Stimulated activated CD4-positive, alpha-beta T cell treated with anti-CD3 and anti-CD28 coated beads, Interleukin-15, amount 100 ng/mL, for 48 hours (primary cell): ENCODE measurements at places on chromosomes 11 and 22.

- DNase-seq: no peak
Observed at GRCh38 chr11:96524475-96524874, 134.7 kb downstream of the JRKL start.

DNA sequence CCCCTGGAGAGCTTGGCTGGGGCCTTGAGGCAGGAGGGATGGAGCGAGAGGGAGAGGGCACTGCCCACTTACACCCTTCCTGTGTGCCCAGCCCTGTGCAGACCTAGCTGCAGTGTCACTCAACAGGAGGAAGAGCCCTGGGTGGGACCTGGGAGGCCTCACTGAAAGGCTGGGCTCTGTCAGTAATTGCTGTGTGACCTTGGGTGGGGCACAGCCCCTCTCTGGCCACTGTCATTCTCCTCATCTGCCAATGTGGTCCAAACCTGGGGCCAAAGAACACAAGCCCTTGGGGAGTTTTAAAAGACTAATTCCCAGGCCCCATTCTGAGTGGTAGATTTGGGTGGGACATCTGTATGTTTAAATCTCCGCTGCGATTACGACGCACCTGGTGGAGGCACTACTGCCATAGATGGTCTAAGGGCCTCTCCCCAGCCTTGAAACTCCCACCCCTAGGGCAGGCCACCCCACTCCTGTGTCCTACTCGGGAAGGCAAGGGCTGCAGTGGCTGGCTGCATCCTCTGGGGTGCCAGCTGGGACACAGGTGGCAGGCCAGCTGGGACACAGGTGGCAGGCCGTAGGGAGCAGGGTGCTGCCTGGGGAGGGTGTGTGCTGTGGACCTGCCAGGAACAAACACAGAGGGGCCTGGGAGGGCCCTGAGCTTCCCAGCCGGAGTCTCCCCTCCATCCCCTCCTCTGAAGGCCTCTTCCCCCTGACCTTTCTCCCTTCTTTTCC is 12.3 kb upstream of the SOX10 start:
- no peak for DNase-seq

DNA sequence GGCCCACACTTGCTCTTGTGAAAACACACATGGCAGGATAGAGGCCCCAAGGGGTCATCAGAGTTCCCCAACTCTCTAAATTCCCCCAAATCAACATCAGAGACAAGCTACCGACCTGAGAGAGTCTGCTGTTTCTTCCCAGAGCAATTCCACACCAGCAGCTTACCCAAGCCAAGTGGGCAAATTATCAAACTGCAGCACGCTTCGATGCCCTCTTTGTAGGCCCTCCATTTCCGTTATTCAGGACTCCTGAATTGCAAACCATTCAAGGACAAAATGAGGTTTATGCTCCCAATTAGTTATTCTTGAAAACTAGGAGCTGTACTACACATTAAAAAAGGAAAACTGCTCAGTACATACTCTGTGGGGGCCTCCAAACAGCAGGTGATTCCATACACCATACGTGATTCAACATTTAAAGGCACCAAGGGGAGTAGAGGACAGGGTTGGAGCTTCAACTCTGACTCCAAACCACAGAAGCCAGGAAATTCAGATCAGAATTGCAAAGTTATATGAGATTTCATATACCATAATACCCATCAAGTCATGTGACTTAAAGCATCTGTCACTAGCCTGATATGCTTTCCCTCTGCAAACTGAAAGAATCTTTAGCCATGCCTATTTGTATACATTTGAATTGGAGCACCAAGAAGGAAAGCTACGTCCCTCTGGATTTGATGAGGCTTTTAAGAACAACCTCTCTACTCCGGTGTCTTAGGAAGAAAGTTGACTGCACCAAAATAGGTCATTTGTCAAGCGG is 234.8 kb downstream of the CADM1 start:
- DNase-seq: no peak

DNA sequence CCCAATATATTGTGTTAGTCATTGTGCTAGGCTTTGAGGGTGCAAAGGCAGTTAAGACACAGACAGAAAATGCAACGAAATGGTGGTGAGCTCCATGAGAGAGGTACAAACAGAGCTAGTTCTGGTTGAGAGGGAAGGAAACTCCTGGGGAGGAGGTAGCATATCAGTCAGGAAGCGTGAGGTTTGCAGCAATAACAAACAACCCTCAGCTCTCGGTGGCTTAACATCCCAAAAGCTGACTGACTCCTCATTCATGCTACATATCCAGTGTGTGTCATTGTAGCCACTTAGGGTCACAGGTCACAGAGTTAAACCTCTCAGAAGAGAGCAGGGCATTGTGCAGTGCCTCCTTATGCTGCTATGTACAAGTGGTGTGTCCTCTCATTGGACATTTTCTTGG is 1.7 kb upstream of the ST14 start:
- no peak for DNase-seq

DNA sequence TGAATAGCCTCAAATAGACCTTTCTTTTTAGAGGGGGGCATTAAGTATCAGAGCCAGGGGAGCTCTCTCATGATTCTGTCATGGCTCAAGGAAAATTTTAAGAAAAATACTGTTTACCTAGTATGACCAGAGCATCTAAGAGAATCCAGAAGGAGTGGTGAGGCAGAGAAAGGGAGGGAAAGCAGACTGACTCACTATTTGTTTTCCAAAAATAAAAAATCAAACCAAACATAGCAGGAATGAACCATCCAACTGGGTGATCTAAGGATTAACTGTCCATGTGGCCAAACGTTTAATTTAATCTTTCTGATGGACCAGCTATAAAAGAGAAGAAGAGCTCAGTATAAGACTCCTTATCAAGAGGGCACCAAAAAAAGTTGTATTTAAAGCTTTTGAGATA is 70.8 kb downstream of the GAB2 start:
- no peak for DNase-seq

- DNase-seq: no peak
Observed at GRCh38 chr11:108939135-108939534, 274.3 kb downstream of the DDX10 start.

GRCh38 chr22:44901301-44901700 is 108.5 kb downstream of the PHF21B start:
- no peak for DNase-seq

- no peak for DNase-seq
Observed at GRCh38 chr22:45997077-45997776, 20.3 kb upstream of the WNT7B start.

- no peak for DNase-seq
Observed at GRCh38 chr22:46596032-46596441, 24.1 kb upstream of the GRAMD4 start.

DNA sequence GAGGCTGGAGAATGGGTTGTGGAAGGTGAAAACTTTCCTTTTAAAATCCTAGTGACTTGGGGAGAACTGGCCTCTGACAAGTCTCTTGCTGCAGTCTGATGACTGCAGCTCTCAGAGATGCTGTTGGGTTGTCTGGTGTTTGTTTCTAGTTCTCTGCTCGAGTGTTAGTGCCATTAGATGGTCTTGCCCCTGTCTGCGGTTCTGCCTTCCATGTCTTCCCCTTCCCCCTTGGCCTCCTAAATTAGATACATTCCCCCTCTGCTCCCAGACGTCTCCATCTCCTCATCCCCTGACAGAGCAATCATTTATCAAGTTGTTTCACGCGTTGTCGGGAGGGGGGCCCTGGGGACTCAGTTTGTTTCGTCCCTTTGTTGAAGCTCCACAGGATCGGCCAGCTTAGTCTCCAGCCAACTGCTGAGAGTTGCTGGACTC is 67.7 kb downstream of the CECR2 start:
- DNase-seq: no peak

GRCh38 chr11:75925785-75926164 is 110.8 kb downstream of the UVRAG start:
- DNase-seq: no peak

DNA sequence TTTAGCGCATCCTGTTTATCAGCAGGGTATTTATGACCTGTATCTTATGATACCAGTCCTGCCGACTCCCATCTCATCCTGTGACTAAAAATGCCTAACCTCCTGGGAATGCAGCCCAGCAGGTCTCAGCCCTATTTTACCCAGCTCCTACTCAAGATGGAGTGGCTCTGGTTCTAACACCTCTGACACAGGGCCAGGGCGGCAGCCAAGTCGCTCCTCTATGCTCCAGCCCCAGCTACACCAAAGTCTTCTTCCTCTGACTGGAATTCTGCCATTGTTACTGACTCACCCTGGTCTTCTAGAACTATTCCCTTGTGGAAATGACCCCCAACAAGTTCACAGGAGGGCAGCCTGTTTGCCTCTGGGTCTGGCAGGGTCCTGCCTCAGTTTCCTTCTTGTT is 7.9 kb upstream of the C1QTNF6 start:
- no peak for DNase-seq

- no peak for DNase-seq
Observed at GRCh38 chr22:36037102-36037758, 8.6 kb upstream of the RBFOX2 start.

DNA sequence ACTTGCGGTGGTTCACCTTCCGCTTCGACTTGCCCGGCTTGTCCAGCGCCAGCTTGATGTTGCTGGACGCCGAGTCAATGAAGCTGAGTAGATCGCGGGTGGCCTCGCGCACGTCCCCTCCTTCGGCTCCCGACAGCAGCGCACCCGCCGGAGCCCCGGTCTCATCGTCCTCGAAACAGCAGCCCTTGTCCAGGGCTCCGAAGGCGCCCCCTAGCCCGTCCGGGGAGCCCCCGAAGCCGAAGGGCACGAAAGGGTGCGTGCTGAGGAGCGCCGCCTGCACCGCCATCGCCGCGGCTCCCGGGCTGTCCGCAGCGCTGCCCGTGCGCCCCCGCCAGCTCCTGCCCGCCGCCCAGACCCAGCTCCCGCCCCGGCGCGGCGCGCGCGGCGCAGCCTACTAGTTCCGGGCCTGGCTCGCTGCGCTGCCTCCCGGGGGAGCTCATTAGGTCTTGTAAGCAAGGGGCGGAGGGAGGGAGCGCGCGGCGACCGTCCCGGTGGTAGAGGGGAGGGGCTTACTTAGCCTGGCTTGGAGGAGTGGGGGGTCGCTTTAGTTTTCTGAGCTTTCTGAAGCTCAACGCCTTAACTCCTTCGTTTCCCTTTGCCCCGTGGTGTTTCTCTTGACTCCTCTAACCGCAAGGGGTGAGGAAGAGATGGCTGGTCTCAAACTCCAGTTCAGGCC is at the start of gene FAM181B:
Gene FAM181B (minus strand): TSS at position 421 of the 676 bp plus-strand sequence. CDS start 135 bp downstream, at position 286.
- DNase-seq: no peak

DNA sequence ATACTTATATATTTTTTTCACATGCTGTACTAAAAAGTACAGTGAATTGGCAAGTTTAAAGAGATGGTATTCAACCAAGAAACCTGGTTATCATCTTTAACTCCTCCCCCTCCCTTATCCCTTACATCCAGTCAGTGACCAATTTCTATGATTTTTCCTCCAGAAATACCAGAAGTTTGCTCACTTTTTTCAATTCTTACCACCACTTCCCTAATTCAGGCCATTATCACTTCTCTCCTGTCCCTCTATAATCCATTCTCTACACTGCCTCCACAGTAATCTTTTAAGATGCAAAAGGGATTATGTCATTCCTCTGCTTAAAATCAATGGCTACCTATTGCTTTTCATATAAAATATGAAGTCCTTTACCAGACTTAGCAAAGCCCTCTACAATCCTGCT is 62.8 kb downstream of the CEP57 start:
- no peak for DNase-seq

- no peak for DNase-seq
Observed at GRCh38 chr22:19686946-19687345, 27.4 kb upstream of the SEPTIN5 start.

DNA sequence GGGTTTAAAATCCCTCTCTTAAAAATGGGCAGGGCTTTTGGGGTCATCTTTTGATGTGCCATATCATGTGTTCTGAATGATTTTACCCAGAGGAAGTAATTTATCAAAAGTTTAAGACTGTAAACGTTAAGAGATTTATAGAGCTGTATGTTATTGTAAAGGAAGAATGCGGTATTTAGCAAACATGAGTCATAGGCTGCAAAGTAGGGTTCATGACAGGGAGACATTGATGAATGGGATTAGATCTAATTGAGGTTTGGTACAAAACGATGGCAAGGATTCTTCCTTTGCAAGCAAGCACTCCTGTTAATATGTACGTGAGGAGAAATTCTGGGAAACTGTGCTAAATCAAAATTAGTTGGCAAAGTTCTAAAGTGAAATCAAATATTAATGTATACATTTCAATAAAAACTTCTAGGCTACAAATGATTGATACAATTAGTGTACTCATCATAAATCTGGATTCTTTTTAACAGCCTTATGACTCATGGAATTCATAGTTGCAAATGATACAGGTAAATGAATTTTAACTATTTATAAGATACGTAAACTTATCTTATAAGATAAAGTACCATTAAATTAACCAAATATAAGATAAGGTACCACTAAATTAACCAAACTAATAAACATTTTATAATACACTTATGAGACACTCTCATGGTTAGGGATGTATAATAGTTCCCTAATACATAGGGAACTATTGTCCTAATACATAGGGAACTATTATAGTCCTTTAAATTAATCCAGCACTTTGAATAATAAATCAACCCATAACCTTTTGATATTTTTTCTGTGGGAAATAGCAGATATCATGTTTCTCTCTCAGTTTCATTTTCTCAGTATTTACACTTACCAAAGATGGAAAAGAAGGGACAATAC is 58.4 kb downstream of the KIF18A start:
- DNase-seq: no peak

GRCh38 chr22:49629586-49630447 is 197.9 kb downstream of the BRD1 start:
- no peak for DNase-seq

GRCh38 chr11:72293910-72294615 is 50.1 kb upstream of the PHOX2A start:
- no peak for DNase-seq

- DNase-seq: no peak
Observed at GRCh38 chr11:37264060-37264459, 666.0 kb upstream of the RAG2 start.

- no peak for DNase-seq
Observed at GRCh38 chr22:42901790-42902508, 44.9 kb upstream of the ARFGAP3 start.

DNA sequence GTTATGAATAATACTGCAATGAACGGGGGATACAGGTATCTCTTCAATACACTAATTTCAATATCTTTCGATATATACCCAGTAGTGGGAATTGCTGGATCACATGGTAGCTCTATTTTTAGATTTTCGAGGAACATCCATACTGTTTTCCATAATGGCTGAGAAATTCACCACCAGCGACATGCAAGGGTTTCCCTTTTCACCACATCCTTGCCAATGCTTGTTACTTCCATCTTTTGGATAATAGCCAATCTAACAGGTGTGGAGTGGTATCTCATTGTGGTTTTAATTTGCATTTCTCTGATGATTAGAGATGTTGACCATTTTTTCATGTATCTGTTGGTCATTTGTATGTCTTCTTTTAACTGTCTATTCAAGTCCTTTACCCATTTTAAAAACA is 5.9 kb downstream of the IL10RA start:
- no peak for DNase-seq

GRCh38 chr11:35235936-35236666 is 97.1 kb downstream of the CD44 start:
- peak; percentile 48 for DNase-seq

- DNase-seq: no peak
Observed at GRCh38 chr11:126076641-126077040, 14.0 kb upstream of the CDON start.

- DNase-seq: no peak
Observed at GRCh38 chr11:57072640-57073039, 83.9 kb downstream of the OR5AK2 start.
